ENCODE measurements at places on chromosomes 7 and 10.

- DNase-seq: no peak
These were observed 8.7 kb downstream of the CHST15 start for GRCh38 chr10:124084708-124085107.

DNA sequence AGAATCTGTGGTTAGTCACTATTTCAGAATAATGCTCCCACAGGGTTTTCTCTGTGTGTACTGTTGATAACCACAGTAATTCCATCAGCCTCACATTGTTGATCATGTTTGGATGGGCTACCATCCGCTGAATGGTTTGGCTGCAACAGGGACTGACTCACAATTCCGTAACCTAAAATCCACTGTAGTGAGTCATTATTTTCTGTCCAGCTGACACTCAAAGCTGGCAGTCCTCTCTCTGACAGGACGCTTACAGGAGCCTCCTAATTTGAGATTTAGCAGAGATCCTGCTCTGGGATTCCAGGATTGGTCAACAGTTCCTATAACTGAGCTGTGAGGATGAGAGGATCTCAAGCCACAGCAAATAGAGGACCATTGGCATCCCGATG is 32.7 kb downstream of the VWA2 start:
- no peak for DNase-seq

DNA sequence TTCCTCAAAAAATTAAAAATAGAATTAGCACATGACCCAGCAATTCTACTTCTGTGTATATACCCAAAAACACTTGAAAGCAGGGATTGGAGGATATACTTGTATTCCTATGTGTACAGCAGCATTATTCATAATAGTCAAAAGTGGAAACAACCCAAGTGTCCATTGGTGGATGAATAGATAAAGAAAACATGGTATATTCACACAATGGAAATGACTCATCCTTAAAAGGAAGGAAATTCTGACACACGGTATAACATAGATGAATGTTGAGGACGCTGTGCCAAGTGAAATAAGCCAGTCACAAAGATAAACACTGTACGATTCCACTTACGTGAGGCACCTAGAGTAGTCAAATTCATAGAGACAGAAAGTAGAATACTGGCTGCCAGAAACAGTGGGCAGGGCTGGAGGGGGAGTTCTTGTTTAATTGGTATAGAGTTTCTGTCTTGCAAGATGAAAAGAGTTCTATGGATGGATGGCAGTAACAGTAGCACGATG is 26.6 kb upstream of the KAT6B start:
- DNase-seq: no peak

GRCh38 chr10:73251683-73252444 is 580 bp downstream of the MRPS16 start:
- DNase-seq: no peak

- DNase-seq: no peak
These were observed 53.2 kb upstream of the MTPN start for GRCh38 chr7:136030330-136030729.

DNA sequence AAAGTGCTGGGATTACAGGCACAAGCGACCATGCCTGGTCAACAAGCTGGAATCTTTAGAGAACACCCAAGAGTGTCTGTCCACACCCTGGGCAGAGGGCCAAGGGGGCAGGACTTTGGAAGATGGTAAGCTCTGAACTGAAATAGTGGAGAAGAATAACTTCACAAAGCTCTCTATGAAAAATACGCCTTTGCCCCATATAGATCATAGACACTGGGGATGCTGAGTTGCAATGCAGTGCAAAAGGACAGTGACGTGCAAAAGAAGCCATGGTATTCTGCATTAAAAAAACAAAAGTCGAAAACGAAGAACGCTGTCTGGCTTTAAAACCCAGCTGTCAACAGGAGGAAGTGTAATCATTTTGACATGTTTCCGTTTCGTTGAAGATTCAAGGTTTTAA is 353.6 kb downstream of the CALN1 start:
- no peak for DNase-seq

- DNase-seq: no peak
These were observed 91.3 kb upstream of the TMEM106B start for GRCh38 chr7:12119620-12120303.

- DNase-seq: no peak
These were observed 16.0 kb downstream of the TCAF1 start for GRCh38 chr7:143885951-143886350.

- DNase-seq: no peak
These were observed 21.3 kb upstream of the FXYD4 start for GRCh38 chr10:43350156-43350555.

DNA sequence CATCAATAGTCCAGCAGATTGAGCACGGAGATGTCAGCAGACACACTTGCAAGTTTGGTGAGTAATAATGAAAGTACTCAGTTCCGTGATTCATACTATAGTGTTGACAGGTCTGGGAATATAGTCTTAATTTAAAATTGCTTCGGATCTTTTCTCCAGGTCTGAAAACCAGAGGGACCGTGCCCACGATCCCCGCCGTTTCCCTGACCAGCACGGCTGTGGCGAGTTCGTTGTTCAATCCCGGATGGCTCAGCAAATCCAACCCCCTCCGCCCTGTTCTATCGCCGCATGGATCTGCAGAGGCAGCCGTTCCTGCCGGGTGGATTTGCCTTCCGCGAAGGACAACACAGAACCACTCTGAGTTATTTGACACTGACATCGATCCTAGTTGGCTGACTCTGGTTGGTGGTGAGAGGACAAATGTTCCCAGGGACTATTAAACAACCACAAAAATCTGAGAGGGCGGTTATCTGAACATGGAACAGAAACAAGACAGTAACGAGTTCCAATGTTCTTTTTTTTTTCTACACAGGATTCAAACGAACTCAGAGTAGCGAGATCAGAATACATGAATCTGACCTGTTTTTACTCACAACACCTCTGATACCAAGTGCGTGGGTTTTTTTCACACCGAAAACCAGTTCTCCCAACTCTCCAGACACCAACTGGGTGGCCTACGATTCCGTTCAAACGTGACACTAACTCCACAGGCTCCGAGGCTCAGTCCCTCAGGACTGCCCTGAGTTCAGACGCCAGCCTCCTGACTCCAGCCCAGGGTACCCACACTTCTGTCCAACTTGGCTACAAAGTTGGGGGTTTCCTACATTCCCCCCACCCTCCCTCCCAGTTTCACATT is 52.7 kb downstream of the RBM17 start:
- DNase-seq: no peak

DNA sequence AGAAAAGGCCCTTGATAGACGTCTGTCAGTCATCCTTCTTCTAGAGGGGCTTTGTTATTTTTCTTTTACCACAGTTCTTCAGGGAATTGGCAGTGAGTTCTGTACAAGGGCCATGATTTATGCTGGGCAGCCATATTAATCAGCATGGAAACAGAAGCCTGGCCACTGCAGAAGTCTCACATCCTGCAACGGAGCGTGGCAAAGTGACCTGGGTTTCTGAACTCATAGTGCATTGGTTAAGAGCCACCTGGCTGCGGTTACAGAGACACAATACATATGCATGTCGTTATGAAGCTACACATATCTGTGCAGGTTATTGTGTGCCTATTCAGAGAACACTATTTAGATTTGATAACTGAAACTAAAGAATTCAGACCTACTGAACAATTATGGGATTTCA is 419.4 kb upstream of the CELF2 start:
- no peak for DNase-seq

DNA sequence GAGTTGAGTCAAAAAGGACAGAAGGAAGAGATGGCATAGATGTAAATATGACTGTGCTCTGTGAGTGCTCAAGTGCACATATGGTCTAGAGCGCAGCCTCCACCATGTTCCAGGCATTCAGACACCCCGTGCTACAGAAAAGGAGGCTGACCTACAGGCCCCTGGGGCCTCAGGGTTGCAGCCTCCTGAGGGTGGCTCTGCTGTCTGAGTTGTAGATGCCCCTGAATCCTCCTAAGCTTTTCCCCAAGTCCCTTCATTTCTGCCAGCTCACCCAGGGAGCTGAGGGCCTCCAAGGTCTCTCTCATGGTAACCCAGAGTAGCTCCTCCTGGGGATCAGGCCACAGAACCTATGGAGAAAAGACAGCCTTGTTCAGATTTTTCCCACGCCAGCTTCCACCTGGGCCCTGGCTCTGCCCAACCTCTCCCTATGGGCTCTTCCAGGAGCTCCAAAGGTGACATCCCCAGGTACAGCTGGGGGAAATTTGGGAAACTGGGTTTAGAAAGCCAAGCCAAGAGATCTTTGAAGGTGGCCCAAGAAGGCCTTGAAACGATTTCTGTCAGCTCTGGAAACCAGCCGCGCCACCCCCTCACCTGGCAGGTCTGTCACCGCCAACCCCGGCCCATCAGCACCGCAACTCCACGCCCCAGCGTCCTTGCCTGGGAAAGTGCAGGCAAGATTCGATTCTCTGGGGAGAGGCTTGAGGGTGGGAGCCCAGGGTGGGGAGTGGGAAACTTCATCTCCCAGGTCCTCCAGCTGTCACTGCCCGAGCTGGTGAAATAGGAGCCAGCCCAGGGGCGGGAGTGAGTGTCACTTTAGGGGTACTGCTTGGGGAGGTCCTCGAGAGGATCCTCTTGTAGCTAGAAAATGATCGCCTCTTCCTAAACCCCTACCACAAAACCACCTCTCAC is 2.4 kb downstream of the ZNF467 start:
- DNase-seq: no peak

DNA sequence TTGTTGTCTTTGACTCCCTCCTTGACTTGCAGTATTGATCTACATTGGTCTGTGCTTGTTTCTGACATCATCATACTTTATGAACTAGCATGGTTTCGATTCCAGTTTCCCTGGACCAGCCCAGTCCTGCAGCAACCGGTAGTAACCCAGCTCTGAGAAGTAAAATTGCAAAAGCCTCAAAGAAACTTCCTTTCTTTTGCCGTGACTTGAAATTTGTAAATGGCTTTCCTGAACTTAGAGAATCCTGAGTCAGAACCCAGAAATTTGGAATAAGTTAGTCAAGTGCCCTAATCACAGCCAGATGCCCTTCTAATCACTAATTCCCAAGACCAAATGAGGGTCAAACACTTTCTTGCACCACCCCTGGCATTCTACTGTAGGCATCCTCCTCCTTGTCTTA is 15.0 kb downstream of the TAS2R60 start:
- no peak for DNase-seq

Data from stimulated activated CD8-positive, alpha-beta memory T cell treated with anti-CD3 and anti-CD28 coated beads, Interleukin-4, amount 100 ng/mL, for 24 hours (primary cell).